Stimulated activated CD4-positive, alpha-beta T cell treated with anti-CD3 and anti-CD28 coated beads, Interleukin-1b, Interleukin-23, amount 100 ng/mL, for 24 hours (primary cell): ENCODE measurements at places on chromosomes 1 and 21.

DNA sequence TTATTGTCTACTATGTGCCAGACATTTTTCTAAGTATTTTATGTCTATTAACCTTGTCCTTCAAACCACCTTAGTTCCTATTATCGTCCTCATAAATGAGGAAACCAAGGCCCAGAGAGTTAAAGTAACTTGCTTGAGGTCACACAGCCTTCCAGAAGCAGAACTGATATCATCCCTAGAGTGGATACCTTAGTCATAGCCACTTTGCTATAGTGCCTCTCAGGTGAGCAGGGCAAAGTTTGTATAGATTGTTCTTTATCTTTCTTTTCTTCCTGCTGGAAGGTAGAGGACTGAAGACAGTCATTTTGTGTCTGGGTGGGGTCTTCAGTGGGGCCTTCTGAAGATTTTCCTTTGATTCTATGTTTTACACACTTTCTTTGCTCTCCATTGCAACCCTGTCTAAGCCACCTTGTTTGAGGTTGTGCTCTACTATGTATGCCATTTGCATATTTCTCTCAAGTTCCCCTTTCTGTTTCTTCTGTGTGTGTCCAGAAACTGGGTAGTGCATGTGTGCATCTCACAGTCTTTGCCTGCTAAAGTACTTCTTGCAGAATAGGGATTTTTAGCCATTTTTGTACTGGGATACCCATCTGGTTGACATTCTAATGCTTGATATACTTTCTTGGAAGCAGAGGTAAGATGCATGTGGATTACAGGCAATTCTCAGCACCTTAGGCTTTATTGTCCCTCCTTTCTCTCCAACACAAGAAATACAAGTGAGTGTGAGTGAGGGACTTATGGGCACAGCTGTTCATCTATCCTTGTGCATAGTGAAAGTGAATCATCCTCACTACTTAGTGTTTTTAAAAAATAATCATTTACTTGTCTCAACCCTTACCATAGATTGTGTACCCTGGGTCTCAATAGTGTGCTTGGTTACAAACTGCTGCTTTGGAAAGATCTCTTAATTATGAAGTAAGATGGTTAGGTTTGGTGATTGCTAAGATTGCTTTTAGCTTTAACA, 207.6 kb upstream of the HMCN1 start:
- no peak for DNase-seq

DNA sequence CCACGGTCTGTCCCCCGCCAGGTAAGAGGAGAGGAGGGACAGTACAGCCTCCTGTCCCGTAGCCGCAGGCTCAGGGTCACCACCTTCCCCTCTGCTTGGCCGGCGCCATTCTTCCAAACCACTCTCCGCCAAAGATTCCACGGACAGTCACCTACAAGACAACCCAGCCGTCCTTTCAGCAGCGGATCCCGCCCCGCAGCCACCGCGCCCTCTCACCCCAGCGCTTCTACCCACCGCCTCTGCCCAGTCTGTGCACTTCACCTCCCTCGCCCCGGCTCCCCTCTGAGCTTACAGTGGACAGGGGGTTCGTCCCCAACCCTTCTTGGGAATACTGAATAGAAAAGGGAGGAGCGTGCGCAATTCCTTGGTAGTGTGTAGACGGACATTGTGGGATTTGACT, 319.6 kb downstream of the FAM72C start:
- no peak for DNase-seq

GRCh38 chr1:36446271-36446670, 4.0 kb downstream of the OSCP1 start:
- DNase-seq = no peak

DNA sequence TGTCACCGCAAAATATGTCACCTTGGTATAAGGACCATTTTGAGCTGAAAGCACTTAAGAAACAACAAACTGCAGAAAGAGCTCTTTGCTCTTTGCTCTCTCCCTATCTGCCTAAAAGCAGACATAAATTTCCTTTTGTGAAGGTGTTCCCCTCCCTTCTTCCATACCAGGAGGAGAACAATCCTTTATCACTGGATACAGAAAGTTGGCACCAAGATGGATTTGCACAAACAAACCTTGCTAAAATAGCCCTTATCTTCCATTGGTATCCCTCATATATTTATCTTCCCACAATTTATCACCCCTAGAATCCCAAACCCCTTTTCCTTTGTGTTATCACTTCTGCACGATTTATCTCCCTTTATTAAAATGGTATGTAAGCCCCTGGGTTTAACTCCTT, 51.4 kb downstream of the DPYD start:
- DNase-seq = no peak

DNA sequence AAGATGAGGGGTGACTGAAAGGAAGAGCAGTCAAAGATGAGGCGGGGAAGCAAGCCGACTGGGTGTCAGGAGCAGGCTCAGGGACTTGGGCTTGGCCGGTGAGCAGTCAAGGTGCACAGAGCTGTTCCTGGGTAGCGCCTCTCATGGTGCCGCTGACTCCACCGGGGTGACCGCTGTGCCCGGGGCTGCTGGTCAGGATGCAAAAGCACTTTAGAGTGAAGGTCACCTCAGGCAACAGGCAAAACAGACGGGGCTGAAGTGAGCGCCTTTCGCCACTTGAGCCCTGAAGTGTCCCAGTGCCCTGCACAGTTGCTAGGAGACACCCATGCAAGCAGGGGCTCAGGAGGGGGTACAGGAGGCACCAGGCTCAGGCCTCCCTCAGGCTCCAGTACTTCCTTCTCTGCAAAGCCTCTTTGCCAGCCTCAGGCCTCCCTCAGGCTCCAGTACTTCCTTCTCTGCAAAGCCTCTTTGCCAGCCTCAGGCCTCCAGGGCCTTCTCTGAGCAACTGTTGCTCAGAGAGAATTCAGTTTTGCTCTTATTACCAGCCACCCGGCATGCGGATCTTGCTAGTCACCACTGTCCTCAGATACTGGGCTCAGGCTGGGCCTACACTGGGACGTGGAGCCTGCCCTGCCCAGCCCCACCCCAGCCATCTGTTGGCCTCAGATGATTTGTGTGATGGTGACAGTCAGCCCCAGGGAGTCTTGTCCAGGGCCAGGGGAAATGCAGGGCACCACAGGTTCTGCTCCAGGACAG, 99.7 kb upstream of the IRF2BP2 start:
- no peak for DNase-seq

GRCh38 chr1:85259118-85259911, at the start of gene C1orf52:
Gene C1orf52 (minus strand): TSS chr1:85259662. CDS start chr1:85259633, 29 bp downstream.
- DNase-seq = peak; percentile 97

DNA sequence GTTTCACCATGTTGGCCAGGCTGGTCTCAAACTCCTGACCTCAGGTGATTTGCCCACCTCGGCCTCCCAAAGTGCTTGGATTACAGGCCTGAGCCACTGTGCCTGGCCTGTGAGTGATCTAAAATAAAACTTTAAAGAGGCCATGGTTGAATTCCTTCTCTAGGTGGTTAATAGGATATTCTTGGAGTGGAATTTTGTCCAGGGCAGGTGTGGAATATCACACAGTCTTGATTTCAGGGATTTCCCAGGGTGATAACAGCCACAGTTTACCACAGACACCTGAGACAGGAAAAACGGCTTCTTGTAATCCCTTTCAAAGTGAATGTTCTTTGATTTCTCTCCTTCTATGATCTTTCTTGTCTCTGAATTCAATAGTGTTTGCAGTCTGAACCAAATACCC, 32.1 kb upstream of the C1orf21 start:
- DNase-seq = no peak

GRCh38 chr1:47774986-47775834, 222.0 kb downstream of the TRABD2B start:
- no peak for DNase-seq

GRCh38 chr1:21022279-21023040, 154.2 kb downstream of the EIF4G3 start:
- peak; percentile 6 for DNase-seq

GRCh38 chr1:99623554-99623953, 22.4 kb upstream of the PALMD start:
- DNase-seq = no peak

DNA sequence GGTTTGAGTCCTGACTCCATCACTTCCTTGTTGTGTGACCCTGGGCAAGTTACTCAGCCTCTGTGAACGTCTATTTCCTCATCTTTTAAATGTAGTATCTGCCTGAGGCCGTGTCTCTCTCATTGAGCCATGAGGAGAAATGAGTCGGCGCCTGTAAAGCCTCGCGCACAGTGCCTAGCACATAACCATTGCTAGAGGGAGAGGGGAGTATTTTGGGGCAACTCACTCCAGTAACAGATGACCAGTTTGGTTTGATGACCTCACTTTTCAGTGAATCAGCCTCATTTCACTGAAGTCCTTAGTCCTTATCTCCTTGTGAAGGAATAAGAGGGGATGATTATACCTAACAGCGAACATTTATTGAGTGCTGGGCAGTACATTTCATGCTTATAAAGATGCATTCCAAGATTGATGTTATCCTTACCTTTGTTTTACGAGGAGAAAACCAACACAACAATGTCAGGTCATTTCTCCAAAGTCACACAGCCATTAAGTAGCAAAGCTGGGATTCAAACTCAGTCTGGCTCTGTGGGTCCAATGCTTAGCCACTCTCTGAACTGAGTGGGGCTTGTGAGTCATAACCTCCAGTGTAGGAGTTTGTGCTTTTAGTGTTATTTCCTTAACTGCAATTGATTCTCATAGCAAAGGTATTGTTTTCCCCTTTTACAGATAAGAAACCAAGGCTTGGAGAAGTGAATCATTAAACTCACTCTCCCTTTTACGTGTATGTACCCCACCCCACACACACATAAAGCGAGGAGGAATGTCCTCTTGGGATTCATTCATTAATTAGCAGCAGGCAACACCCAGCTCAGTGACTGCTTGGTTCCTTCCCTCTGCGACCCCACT, 25.9 kb downstream of the KCNC4 start:
- no peak for DNase-seq

- DNase-seq = no peak
Observed at GRCh38 chr1:15260418-15261154, 13.6 kb downstream of the FHAD1 start.

DNA sequence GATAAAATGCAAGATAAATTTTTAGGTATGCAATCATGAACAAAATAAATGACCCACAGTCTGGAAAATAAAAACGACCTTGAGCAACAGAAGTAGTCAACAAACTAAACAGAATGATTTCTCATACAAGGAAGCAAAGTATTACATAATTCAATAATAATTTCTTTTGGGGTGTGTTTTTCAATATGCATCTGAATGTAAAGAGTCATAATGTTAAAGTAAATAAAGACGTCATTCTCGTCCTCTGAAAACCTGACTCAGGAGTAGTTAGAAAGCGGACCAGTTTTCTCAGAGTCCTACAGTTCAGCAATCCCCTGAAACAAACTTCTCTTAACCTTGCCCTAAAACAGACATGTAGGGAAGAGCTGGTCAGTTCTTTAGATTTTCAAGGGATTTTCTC, 18.6 kb downstream of the CDC42BPA start:
- DNase-seq = no peak

DNA sequence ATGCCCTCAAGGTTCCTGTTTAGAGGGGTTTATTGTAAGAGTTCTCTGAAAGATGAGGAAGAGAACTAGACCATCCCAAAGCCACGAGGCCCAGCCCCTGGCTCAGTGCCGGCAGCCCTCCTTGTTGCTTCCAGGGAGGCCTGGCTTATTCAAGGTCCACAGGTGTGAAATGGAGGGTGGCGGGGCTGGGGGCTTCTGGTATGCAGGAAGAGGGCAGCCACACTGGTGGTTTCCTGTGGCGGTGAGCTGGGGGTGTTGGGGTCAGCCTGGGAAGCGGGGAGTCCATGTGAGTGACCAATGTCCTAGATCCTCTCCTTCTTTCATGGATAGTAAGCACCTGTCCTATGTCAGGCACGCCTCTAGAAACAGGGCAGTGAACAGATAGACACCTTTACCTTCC, 138.2 kb downstream of the CAMTA1 start:
- no peak for DNase-seq

- DNase-seq = no peak
Observed at GRCh38 chr1:59682396-59683080, 132.2 kb upstream of the HOOK1 start.

GRCh38 chr1:226128487-226129075, 58.0 kb downstream of the ACBD3 start:
- DNase-seq = no peak

- DNase-seq = no peak
Observed at GRCh38 chr1:119467857-119468668, 38.9 kb upstream of the HSD3B1 start.

- no peak for DNase-seq
Observed at GRCh38 chr1:27606708-27607238, 2.8 kb upstream of the AHDC1 start.

DNA sequence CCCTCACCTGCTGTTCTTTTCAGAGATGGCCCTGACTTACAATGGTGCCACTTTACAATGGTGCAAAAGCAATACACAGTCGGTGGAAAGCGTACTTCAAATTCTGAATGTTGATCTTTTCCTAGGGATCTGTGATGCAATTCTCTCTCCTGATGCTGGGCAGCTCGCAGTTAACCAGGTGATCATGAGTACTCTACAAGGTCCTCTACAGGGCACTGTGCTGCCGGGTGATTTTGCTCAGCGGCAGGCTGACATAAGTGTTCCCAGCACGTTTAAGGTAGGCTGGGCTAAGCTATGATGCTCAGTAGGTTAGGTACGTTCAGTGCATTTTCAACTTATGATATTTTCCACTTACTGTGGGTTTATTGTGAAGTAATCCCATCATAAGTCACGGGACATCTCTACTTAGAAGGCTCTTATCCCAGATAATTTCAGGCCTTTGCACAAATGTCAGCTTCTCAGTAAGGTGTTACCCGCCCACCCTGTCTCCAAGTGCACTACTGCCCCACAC, 126.5 kb downstream of the KCNN3 start:
- DNase-seq = no peak

DNA sequence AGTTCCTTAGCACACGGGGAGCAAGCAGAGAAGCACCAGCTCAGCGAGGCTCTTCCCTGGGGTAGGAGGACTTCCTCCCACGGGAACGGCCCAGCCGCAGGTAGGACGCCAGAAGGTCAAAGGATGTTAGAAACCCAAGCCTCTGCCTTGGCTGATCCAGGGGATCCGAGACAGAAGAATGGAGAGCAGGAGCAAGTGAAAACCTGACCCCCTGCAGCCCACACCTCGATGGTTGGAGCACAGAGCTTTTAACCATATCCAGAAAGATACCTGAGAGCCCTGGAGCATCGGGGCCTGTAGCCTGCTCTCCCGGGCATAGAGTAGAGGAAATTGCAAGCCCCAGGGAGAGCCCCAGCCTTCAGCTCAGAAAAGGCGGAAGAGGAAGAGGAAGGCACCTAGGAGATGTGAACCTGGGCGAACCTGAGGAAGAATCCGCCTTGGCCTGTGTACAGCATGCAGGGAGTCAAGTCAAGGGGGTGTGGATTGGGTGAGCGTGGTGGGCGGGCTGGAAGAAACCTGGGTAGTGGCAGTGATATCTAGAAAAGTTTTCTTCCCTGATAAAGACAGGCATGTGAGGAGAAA, 76.3 kb downstream of the PSMG1 start:
- no peak for DNase-seq

DNA sequence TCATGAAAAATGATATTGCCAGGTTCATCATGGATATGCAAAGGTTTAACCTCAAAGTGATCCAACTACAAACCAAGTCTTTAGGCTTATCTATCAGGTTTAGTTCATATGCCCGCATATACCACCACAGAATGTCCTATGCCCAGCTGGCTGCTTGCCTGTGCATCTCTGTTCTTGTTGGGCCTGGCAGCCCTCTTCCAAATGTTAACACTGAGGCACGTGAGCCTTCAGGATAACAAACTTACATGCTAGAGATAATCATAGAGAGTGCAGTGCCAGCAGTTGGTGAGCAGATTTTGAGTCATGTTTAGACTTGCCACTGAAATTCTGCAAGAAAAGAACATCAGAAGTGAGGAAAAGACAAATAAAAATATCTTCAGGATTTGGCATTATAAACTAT, 607.9 kb upstream of the TMPRSS15 start:
- no peak for DNase-seq

GRCh38 chr1:33377756-33378155, 53.1 kb downstream of the PHC2 start:
- no peak for DNase-seq
